ENCODE measurements at places on chromosomes 4 and X.

- no peak for DNase-seq
Measured at GRCh38 chr4:183299464-183299863, 20.6 kb downstream of the CLDN22 start.

DNA sequence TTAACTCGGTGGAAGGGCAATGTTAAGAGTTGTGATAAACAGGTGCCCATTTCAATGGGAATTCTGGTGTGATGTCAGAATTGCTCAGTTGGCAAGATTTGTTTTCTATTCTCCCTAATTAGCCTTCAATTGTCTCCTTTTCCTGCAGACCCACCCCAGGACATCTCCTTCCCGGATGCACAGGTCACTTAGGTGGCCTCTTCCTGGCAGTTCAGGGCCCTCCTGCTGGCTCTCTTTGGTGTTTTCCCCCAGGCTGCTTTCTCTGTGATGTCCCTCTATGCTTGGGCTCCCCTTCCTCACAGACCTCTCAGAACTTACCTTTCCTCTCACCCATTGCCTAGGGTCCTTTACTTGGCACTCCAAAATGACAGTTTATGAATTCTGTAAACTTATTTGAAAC lies 126.3 kb downstream of the GPAT3 start:
- DNase-seq, result no peak

DNA sequence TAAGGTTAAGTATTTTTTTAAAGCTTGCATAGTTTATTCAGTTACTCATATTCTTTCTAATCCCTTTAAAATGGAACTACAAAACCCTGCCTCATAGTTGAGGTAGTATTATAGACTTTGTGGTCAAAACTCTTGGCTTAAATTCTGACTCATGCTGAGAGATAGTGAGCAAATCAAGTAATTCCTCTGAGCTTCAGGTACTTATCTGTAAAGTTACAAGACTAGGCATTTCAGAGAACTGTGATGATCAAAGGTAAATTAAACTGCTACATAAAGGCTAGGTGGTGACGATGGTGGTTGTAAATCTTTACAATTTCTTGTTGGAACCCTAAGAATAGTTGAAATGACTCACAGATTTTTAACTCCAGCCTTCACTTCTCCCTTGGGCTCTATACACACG lies 3.2 kb upstream of the CLOCK start:
- no peak for DNase-seq

GRCh38 chr4:26179316-26179760 lies 141.5 kb upstream of the RBPJ start:
- no peak for DNase-seq

DNA sequence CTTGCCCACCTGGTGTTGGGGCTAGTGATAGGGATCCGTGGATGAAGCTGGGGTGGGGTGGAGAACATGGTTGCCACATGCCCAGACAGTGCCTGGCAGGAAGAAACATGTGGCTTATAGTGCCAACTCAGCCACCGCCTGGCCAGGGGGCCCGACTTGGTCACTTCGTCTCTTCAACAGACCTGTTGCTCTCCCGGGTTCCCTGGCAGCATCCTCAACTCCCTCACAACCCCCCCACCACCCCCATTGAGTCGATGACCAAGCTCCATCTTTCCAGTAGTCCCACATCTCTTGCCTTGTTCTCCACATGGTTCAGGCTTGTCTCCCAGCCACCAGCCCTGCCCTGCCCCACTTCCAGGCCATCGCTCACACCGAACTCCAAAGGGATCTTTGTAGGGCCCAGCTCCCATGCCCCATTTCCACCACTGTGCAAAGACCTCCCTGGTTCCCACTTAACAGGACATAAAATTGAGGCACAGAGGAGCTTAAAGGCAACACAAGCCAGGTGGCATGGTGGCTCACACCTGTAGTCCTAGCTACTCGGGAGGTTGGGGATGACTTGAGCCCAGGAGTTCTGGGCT lies 7.8 kb downstream of the PNCK start:
- no peak for DNase-seq

DNA sequence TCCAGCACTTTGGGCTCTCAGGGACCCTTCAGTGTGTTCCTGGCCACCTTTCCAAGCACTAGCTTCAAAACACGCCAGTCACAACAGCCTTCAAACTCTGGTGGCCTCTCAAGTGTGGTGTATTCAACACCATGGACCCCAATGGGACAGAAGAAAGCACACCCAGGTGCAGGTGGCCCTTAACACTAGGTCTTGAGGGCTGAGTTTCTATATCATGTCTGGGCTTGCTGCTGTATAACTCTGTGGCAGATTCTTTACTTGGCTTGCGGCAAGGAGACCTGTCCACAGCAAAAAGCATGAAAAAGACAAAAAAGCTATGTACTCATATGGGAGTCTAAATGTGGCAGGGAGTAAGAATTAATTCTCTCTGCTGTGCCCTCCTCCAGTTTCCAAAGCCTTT lies 23.1 kb downstream of the MSL3 start:
- no peak for DNase-seq

DNA sequence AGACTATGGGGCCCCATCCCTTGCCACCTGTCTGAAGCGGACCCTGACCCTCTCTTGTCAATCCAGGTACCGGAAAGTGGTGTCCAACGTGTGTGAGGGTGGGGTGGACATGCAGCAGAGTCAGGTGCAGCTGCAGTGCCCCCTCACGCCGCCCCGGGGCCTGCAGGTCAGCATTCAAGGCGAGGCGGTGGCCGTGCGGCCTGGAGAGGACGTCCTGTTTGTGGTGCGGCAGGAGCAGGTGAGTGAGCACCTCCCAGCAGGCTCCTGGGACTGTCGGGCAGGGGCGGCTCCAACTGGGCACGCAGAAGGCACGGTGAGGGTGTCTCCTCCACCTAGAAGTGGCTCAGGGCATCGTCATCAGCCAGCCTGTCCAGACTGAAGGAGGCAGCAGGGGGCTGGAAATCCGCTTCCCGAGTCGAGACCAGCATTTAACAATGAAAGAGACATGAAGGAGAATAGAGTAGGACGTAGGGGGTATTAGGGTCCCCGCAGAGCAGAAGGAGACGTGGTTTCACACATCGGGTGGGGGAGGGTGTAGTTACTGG lies 221.6 kb downstream of the AFAP1 start:
- DNase-seq, result no peak

DNA sequence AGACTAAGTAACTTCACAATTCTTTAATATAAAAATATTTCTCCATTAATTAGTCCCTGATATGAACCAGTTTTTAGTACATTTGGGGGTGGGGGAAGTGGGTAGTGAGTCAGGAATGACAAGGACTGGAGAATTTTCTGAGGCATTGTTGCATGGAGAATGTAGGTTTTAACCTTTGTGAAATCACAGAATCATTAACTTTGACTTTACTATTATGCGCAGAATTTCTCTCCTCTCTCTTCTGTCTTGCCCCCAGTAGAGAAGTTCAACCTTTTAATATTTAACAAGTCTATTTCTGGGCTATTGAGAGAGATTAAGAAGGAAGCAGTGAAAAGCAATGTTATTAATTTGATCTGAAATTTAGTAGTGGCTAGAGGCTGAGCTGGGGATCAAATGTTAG lies 597.0 kb downstream of the PCDH18 start:
- no peak for DNase-seq

DNA sequence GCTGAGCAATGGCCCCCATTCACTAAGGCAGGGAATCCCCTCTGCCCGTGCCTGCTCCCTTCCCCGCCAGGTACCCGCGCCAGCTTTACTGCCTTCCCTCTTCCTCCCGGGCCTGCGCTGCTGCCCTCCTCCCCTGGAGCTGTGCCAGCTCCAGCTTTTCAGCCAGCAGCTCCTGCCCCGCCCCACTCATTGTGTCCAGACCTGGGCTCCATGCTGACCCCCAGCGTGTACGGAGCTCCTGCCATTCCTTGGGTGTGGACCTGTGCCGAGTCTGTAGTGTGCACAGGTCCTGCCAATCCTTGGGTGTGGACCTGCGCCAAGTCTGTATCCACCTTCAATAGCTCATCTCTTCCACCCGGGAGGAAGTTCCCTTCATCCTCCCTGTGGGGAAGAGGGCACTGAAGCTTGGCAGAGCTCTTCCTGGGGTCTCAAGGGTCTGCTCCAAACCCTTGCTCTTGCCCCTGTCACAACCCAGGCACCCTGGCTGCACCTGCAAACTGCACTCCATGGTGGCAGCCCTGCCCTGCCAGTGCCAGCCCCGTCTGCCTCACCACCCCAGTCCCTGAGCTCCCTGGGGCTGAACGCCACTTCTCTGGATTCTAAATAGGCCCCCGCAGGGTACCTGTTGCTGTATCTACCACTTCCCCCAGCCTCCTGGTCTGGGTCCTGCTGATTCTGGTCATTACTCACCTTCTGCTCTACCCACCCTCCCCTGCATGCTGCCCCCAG lies 63.9 kb downstream of the TRMT44 start:
- DNase-seq, result no peak

GRCh38 chr4:176919631-176920030 lies 126.9 kb upstream of the VEGFC start:
- no peak for DNase-seq

- no peak for DNase-seq
Measured at GRCh38 chr4:56733352-56733751, 52.3 kb upstream of the HOPX start.

DNA sequence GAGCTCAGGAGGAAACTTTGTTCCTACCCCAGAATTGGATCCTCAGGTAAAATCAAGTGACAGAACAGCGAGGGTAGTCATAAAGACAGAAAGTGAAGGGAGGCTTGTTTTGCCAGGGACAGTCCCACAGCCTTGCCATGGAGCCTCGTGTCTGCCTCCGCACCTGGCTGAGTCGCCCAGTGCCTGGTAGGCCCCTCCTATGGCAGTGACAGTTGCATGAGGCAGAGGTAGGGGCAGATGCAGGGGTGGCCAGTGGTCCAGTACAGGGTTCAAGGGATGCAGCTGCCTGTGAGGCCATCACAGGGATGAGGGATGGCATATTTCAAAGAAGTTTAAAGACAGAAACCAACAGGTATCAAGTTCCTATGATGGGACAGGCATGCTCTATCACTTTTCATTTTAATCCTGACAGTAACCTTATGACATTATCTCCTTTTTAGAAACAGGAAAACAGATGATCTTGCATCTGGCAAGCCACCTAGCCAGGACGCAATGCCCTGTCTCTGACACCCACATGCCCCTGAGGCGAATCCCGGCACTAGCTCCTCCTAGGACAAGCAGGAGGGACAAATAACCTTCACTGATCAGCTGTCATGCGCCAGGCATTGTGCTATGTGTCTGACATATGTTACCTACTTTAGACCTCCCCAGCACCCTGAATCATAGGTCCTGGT lies 127.4 kb upstream of the ENPP6 start:
- DNase-seq, result no peak

DNA sequence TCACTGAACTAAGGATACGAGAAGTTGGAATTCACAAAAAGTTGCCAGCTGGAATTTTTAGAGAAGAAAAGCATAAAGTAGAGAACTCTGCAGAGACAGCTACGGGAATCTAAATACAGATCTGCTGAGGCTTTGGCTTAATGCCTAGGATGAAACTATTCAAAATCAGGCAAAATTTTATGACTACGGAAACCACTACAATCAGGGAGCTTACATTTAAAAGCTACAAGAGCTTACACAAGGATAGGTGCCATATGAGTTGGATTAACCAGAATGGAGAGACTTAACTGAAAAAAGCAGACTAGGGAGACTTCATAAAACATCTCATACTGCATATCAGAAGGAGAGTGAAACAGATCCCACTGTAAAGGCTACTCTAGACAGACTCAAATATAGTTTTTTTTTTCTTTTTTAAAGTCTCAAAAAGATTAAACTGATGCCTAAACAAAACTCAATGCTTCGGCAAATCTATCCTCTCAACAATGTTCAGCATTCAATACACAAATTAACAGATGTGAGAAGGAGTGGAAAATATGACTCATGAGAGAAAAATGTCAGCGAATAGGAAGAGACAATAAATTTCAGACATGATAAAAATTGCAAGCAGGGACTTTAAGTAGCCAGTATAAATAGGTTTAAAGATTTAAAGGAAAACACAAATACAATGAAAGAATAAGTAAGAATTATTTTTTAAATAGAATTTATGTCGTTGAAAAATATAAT lies 586.1 kb downstream of the FSTL5 start:
- no peak for DNase-seq

DNA sequence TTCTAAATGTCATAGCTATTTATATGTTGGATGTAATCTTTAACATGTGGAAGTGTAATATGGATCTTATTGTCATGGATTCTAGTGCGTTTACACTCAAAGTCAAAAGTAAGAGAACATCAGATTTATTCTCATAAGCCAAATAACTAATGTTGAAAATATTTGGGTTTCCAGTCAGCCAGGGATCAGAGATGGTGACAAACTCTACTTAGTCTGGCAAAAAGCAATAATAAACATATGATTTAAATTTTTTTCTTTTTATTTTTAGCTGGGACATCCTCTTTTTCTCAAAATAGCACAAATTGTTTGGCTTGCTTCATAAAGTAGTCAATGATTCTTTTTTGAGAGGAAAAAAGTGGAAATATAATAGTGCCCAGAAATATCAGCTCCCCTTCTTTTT lies 392.3 kb downstream of the ARHGAP24 start:
- DNase-seq, result no peak

DNA sequence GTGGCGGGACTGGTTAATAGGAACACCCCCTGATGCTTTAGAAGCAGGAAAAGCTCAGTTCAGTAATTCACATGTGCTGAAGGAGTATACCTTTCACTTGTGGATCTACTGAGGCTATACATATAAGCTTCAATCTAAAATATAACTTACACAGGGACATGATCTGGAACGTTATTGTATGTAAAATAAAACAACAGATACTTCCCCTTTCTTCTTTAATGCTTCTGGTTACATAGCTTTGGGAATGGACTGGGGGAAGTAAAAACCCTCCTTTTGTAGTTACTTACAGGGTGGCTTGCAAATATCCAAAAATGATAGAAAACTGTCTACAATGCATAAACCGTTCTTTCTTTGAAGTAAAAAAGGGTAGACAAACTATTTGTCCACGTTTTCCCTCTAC lies 1.9 kb downstream of the FGG start:
- peak; percentile 63 for DNase-seq

GRCh38 chr4:108611365-108611764 lies 9.0 kb upstream of the RPL34 start:
- DNase-seq, result no peak

- peak; percentile 50 for DNase-seq
Measured at GRCh38 chrX:20066968-20067708, 49.6 kb downstream of the MAP7D2 start.
